AG10803 (cell line): ENCODE measurements at places on chromosomes 2 and 18.

DNA sequence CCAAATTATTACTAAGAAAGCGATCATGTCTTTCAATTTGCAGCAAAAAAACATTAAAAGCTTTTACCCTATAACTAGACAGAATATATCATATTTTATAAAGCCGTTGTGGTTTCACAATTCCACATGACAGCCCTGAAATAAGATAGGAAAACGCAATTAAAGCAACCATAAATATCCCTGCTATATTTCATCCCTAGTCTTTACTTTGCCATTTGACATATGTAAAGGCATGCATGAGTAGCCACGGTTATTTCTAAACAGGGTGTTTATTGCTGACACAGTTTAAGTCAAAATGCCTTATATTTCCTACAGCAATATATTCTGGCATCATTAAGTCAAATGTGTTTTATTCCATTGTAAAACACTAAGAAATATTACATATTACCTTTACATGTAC, 239.9 kb downstream of the DSEL start:
- no peak for DNase-seq

DNA sequence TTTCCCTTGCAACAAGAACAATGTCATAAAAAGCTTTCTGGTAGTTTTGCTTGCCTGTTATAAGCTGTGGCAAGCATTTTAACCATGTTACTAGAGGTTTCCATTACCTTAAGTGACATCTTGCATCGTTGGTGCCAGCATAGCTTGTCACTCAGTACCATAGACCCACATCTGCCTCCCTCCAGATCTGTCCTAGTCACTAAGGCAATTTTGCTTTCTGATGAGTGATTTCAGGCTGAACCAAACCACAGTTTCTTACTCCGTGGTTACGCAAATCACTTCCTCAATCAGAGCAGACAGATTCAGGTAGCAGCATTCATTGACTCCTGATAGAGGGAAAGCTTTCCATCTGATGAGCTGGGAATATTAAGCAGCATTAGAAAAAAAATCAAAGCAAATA, 1057.5 kb upstream of the FAM98A start:
- DNase-seq, result no peak

DNA sequence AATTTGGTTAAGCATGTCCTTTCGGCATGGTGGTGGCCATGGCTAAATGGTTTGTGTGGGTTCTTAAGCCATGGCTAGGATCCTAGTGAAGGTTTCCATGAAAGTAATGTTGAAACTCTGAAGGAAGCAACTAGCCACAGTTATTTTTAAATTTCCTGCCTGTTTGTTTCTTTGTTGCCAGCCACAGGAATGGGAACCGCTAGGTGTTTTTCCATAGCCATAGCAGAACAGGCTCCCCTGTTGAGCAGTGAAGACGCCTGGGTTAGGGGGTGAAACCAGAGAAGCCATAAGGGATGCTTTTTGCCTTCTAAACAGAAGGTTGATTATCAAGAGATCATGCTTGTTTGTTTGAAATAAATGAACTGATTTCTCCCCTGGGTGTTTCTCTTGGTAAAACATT, 60.1 kb upstream of the CHMP1B start:
- no peak for DNase-seq

GRCh38 chr2:236554629-236555282, 14.9 kb upstream of the ACKR3 start:
- no peak for DNase-seq

DNA sequence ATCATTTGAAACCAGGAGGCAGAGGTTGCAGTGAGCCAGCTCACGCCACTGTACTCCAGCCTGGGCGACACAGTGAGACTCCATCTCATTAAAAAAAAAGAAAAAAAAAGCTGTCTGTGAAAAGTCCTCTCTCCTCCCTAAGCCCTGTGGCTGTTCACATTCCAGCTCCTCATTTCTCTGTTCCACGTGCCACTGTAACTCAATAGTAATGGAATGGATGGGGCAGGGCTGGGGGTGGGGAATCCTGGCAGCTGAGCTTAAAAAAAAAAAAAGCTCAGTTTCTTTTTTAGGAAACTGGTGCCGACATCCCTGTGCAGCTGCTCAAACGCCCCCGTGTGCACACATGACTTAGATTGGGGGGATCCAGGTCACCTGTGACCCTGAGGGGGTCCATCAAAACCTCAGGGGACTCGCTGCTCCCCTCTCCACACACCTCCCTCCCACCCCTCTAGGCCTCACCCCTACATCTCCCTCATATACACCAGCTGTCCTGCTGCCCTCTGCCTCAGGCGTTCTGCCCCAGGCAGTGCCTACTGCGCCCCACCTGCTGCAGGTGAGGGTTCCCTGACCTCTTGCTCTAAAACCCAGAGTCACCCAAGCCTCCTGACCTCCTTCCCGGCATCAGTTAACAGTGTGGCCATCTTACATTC, 255.4 kb downstream of the AGAP1 start:
- peak; percentile 84 for DNase-seq
